Activated CD8-positive, alpha-beta memory T cell treated with anti-CD3 and anti-CD28 coated beads for 1 hour (primary cell): ENCODE measurements at places on chromosomes 16 and 17.

DNA sequence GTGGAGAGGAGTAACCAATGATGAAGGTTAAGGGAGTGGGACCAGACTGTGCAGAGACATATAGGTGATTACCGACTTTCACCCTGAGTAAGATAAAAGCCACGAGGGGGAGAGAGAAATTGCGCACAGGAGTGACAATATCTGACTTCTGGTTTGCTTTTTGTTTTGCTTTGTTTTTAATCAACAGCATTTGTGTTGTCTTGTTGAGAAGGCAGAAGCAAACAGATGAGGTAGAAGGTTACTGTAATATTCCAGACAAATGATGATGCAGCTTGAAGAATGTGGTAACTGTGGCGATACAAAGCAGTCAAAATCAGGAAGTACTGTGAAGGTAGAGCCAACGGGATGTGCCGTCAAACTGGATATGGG lies 7.5 kb downstream of the PELP1 start:
- no peak for DNase-seq

GRCh38 chr17:47802341-47803022 lies 19.1 kb downstream of the OSBPL7 start:
- peak; percentile 21 for DNase-seq

GRCh38 chr16:86381491-86381890 lies 128.8 kb upstream of the FOXF1 start:
- DNase-seq = no peak

GRCh38 chr16:1315081-1316032 lies 5.9 kb downstream of the UBE2I start:
- no peak for DNase-seq

DNA sequence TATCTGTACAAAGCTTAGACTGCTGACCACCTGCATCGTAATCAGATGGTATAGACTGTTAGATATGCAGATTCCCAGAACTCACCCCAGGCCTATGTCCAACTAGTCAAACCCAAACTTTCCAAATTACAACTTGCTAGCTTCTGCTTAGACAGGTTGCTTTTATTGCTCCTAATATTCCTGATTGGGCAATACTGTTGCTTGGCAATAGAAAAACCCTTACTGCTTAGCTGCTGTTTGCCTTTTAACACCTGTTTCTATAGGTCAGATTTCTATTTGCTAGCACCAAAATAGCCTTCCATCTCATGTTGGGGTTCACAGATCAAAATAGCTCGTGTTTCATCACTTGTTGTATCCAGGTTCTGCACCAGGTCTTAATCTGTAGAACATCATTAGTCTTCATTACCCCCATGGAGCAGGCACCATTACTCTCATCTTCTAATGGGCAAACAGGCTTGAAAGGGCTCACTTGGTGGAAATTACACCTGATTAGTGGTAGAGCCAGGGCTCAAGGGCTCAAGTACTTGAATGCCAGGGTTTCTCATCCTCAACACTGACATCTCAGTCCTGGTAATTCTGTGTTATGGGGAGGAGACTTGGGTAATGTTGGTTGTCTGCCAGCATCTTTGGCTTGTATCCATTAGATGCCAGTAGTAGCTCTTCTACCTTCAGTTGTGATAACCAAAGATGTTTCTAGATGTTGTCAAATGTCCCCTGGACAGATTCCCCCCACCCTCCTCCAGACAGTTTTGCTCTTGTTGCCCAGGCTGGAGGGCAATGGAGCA lies 2.7 kb downstream of the ZP2 start:
- no peak for DNase-seq

- no peak for DNase-seq
Measured at GRCh38 chr17:58314706-58315015, 13.9 kb downstream of the TSPOAP1 start.

DNA sequence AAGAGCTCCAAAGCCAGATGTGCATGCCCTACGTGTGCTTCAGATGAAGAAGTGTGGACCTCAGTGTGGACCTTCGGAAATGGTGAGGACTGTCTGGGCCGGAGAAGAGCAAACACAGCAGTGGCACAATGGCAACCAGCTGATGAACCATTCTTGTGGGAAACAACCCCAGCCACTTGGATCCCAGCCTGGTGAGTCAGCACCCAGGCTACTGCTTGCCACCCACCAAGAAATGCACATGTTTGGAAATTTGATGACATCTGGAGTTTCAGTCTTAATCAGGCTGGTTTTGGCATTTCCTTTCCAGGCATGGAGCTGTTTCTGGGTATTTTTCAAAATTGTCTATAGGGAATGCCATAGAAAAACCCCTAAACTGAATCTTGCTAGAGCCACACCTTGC lies 42.7 kb downstream of the DYNLRB2 start:
- no peak for DNase-seq

GRCh38 chr17:35614810-35615209 lies 27.7 kb downstream of the AP2B1 start:
- DNase-seq = no peak

DNA sequence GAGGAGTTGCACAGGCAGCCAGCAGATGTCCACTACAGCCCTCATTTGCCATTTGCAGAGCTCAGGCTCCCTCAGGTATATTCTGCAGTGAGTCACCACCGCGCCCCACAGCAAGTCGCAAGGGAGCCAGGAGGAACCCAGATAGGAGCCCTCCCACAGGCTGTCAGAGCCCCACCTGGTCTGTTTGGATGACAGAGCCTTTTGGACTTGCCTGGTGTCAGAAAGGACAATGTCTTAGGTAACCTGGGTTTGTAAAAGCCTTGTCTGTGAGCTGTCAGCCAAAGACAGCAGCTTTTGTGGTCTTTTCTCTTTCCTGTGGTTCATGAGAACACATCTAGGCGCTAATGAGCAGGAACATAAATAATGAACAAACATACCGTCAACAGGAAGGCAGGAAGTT lies 70.9 kb downstream of the GNAO1 start:
- peak; percentile 13 for DNase-seq

DNA sequence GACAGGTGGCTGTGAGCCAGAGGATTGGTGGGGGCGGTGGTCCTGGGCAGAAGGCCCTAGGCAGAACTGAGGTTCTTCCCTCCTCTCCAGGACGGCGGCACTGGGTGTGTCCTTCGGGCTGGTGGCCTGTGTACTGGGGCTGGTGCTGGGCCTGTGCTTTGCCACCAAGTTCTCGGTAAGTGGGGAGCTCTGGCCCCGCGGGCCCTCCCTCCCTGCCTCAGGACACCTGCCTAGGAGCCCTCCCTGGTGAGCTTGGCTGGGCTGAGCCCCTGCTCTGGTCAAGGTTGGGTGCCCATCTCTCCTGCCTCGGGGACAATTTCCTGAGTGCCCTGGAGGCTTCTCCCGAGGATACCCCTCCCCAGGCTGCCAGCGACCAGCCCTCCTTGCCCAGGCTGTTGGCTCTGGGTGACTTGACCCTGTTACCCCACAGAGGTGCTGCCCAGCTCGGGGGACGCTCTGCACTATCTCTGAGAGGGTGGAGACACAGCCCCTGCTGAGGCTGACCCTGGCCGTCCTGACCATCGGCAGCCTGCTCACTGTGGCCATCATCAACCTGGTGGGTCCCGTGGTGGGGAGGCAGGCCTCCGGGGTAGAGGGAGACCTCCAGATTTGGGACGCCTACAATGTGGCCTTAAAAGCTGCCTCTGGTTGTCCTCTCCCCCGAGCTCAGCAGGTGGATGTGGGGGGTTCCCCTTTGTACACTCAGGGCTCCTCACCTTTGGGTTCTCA lies 42.0 kb downstream of the ADCY7 start:
- DNase-seq = no peak

DNA sequence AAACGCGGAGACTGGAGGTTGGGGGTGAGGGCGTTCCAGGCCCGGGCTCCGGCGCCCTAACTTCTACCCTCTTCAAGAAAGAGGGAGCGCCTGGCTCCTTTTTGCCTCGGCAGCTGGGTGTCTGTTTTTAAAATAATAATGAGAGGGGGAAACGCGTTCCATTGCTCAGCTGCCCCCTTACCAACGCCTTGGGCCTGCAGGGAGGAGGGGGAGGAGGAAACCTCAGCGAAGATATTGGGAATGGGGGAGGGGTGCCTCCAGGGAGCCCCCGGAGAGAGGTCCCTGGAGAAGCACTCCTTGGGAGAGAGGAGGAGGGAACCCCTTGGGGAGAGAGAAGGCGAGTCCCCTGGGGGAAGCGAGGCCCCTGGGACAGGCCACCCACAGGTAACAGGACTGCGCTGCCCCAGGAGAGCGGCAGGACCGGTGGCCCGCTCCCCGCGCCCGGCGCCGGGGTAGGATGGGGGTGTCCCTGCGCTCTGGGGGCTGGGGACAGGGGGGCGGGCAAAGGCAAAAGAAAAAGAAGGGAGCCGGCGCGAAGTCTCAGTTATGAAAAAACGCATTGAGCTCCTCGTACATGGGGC lies 2.7 kb downstream of the NEUROD2 start:
- no peak for DNase-seq

DNA sequence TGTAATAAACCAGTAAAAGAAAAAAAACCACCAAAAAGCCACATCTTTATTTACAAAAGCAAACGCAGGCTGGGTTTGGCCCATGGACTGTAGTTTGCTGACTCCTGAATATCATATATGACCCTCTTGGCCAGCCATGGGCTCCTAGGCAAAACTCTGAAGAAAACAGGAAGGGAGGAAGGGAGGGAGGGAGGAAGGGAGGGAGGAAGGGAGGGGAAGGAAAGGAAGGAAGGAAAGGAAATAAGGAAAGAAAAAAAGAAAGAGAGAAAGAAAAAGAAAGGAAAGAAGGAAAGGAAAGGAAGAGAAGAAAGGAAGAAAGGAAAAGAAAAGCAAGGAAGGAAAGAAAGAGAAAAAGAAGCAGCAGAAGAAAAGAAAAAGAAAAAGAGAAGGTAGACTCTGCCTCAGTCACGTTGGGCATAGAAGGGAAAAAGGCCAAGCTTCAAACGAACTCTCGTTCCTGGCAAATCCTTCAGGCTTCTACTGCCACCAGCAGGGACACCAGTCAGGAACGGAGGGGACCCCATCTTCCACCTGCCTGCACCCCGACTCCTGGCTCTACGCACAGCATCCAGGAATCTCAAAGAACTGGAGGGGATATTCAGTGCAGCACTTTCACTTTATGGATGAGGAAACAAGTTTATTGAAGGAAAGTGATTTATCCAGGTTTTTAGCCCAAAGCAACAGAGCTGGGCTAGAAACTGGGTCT lies 22.1 kb downstream of the CDC42EP4 start:
- DNase-seq = no peak

DNA sequence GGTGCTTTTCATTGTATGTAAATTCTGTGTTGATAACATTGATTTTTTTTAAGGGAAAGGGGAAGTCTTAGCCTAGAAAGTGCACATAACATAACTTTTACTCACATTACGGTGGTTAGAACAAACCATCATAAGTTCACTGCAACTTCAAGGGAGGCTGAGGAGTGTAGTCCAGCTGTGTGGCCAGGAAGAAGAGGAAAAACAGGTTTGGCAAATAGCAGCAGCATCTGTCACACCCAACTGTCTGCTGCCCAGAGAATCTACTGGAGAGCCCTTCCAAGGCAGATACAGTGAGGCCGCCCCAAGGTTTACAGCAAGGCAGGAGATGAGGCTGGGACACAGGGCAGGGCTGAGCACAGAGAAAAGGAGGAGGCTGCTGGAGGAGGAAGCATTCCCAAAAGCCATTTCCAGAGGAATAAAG lies 60.6 kb downstream of the AIPL1 start:
- DNase-seq = no peak

- DNase-seq = no peak
Measured at GRCh38 chr17:78110363-78111015, 18.1 kb downstream of the TMC6 start.

DNA sequence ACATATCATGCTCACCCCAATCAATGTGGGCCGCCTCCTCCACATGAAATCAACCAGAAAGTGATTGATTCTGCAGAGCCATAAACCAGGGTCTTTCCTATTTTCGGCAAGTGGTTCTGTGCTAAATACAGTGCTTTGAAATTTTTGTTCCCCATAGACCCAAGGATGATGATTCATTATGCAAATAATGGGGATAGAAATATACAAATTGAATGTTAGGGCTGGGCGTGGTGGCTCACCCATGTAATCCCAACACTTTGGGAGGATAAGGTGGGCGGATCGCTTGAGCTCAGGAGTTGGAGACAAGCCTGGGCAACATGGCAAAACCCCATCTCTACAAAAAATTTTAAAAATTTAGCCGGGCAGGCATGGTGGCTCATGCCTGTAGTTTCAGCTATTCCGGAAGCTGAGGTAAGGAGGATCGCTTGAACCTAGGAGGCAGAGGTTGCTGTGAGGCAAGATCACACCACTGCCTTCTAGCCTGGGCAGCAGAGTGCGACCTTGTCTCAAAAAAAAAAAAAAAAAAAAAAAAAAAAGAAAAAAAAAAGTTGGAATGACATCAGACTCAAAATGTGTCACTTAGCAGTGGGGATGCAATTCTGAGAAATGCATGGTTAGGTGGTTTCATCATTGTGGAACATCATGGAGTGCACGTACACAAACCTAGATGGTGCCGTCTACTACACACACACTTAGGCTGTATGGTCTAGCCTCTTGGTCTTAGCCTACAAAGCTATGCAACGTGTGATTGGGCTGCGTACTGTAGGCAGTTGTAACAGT lies 581.7 kb downstream of the MAF start:
- DNase-seq = no peak
